ENCODE measurements at places on chromosomes 4 and X.
A peak's percentile ranks its signal among the peaks of the same experiment; 100 is the strongest.

DNA sequence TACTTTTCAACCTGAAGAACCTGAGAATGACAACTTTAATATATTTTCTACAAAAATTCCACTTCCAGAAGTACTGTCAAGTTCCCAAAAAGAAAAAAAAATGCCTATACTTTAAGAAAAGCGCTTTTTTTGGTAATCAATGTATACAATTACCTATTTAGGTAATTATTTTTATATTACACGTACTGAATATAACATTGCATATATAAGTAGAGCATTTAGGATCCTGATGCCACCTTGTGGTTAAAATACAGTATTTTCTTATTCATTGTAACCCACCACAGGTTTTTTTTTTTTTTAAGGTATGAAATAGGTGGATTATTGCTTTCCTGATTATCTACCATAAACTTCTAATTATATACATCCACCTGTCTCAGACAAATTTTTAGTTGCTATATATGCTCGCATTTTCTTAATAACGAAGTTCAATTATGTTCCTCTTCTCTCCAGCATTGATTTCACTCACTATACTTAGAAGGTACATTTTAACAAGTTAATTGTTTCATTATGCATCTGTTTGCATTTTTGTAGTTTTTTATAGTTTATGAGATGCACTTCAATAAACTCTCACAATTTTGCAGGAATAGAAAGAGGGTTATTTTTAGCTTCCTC is 5.2 kb downstream of the MAP9 start:
- DNase-seq = no peak

DNA sequence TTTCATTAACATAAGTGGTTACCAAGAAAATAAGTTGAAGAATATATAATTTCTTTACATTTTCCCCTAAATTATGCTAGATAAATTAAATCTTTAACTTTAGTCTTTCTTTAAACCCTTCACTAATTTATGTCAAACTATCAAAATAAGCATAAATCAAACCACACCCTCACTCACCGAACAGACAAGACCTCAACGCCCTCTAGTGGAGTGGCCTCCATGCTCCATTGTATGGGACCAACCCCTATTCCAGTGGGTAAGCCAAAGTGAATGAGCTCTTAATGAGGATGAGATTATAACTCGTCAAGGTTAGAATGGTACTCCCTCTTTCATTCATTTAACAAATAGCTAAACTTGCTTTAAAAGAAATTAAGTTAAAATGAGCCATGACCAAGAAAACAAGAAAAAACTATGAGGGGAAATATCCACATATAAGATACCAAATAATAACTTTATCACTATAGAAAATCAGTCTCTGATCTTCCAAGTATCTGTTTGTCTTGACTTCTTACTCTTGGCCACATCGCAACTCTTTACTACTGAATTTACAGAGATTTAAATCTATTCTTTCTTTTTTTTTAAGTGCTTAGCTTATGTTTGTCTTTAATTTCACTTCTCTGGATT is 15.6 kb upstream of the BBS12 start:
- peak; percentile 80 for DNase-seq

DNA sequence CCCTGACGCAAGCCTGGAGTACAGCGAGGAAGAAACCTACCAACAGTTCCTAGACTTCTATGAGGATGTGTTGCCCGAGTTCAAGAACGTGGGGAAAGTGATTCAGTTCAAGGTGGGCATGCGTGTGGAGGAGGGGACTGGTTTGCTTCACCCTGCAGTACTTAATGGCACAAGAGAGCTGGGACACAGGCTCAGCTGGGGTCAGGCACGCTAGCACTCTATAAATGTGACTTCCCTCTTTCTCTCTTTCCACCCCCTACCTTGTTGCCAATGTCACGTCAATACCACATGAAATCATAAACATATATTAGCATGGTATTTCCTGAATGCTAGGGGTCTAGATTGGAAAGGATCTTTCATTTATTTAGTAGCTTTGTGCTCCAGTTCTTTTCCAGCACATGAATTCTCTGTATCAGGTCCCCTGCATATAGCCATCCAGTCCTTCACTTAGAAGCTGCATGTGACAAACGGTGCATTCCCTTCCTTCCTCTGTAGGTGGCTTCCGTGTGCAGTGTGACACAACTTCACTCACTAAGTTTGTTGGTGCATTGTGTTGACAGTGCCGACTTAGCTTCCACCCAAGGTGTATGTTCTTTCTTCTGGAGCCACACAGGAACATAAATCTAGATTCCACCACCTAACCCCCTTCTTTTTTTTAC is 25.6 kb downstream of the ZRSR2 start:
- DNase-seq = peak; percentile 7

DNA sequence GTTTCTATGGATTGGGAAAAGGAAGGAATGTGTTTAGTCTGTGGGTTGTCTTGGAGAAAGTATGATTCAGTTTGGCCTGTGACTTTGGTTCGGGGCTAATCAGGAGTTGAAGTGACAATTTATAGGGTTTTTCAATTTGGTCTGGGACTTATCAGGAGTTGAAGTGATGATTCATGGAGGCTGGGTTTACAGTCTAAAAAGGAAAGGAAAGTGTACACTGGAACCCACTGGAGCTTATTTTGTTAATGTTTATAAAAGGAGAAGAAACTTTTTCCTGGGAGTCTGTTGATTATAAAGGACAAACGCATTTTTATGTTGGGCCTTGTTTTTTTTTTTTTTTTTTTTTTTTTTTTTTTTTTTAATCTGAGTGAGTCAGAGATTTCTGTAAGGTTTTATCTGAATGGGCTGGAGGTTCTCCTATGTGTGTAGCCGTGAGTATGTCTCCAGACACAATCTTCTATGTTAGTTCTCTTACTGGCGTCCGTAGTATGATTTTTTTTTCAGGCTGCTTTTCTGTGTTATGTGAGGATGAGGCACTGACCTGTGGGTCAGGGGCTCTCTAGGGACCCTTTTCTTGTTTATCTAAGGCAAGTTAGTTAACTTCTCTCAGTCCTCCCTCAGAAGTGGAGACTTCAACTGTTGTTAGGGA is 33.0 kb upstream of the RAB9B start:
- DNase-seq = no peak

DNA sequence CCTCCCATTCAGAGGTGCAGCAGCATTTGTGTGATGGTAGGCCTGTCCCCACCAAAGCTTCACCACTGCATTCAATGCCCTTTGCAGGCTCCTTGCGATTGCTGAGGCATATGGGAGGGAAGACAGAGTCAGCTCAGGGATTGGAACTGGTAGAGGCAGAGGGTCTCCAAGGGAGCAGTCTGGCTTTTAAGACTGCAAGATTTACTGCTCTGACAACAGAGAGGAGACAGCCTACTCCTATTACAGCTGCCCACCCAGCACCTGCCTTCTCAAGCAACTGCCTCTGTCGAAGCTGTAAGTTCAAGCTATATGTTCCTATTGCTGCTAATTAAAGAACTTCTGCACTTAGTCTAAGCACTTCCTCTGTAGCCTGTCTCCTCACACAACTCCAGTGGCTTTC is 481.8 kb downstream of the FGF13 start:
- no peak for DNase-seq

DNA sequence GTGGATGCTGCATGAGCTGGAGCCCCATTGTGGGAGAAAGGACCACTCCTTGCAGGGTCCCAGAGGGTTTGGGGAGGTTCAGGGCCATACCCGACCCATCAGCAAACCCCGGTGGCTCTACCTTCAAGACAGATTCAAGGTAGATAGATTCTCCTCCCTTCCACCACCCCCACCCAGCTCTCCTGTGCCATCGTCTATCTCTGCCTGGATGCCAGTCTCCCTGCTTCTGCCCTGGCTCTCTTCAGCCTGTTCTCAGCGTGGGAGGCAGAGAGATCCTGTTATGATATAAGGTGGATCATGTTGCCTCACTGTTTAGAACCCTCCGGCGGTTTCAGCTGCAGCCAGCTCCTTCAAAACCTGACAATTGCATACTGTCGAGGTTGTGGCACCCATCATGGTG is 5.4 kb downstream of the LAGE3 start:
- DNase-seq = no peak

DNA sequence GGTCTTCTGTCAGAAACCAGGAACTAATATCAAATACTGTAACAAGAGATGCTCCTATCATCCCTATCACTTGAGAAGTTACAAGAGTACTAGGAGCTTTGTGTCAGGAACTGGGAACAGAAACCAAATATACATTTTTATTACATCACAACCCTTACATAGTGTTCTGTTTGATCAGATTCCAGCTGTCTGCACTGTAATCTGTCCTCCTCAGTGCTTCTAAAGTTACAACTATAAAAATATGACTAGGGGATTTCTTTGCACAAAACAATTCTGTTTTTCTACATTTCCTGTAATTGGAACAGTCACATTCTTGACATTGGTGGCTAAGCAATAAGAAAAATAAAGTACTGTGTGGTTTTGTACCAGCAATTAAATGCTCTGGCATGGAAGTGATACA is 686.0 kb downstream of the PDHA2 start:
- DNase-seq = no peak

DNA sequence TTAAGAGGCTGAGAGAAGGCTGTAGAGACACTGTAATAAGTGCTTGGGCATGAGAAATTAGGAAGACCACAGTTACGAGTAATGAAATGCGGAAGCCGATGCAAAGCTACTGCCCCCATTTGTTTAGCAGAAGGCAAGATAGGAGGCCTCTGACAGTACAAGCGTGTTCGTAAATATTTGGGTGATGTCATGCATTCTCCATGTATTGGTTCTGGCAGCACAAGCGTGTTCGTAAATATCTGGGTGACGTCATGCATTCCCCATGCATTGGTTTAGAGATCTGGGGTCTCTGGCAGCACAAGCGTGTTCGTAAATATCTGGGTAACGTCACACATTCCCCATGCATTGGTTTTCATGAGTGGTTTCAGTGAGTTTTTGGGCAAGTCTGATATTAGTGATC is 661.5 kb upstream of the FRG1 start:
- DNase-seq = no peak

DNA sequence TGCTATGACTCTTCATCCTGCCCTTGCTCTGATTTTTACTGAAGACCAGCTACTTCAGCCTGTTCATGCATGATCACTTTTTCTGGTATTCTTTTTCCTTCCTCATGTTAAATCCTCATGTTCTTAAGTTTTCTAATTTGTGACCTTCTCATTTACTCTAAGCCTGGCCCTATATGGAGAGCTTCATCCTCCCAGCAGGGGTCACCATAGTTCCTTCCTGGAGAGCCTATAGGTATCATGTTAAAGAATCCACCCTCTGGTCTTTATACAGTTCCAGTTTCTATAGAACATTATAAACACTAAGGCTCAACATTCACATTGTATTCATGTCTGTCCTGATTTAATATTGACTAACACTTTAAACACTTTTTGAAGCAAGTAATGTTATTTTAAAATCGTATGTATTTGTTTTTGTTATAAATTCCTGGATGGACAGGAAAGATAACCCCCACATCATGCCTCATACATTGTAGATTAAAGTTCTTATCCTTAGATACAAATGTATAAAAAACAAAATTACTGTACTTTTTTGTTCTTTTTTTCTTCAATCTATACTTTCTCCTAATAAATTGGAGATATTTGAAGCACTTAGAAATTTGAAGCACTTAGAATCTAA is 53.8 kb upstream of the OTUD4 start:
- DNase-seq = peak; percentile 60

GRCh38 chr4:22551550-22551949 is 35.7 kb upstream of the ADGRA3 start:
- no peak for DNase-seq

DNA sequence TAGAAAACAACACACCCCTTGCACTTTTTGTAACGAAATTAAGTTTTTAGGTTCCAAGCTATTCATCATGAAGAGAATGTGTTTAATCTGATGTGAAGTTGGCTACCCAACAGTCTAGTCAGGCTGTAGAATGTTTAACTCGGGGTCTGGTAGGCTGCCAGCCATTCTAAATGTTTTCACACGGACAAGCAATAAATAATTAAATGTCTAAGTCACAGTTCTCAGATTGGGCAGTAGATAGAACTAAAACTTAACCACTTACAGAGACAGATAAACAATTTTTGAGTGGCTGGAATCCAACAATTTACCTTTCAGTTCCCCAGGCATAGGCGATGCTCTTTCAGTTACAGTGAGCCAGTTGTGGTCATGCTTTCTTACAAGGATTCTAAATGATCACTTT is 66.5 kb downstream of the CHIC2 start:
- DNase-seq = no peak

DNA sequence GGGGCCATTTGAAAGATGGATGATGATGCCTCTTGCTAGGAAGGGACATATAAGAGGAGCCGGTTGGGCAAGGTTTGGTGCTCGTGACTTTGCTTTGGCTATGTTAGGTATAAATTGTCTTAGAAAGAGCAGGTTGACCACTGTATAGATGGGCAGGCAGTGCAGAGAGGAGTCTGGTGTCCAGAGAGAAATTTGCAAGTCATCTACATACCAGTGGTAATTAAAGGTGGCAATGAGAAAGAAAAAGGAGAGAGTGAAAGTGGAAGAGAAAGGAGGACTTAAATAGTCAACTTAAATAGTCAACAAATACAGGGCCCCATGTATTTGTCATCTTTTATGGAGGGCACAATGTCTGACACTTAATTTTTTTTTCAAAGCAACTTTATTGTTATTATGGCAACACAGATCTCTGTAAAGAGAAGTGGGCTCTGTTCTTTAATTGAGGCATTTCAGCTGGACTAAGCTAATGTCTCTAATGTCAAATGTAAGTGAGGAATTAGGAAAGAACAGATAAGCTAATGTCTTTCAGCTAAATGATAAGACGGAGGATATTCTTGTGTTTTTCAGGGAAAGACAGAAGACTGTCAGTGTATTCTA is 75.4 kb upstream of the ANXA3 start:
- DNase-seq = no peak

GRCh38 chr4:74188912-74189311 is 31.0 kb downstream of the MTHFD2L start:
- DNase-seq = no peak

DNA sequence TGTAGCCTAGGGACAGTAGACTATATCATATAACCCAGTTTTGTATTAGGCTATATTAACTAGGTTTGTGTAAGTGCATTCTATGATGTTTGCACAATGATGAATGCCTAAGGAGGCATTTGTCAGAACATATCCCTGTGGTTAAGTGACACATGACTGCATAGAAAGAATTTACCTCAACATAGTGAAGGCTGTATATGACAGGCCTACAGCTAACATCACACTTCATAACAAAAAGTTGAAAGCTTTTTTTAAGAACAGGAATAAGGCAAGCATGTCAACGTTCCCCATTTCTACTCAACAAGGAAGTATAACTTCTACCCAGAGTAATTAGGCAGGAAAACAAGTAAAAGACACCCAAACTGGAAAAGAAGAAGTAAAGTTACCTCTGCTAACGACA is 165.9 kb upstream of the NDST4 start:
- DNase-seq = no peak

DNA sequence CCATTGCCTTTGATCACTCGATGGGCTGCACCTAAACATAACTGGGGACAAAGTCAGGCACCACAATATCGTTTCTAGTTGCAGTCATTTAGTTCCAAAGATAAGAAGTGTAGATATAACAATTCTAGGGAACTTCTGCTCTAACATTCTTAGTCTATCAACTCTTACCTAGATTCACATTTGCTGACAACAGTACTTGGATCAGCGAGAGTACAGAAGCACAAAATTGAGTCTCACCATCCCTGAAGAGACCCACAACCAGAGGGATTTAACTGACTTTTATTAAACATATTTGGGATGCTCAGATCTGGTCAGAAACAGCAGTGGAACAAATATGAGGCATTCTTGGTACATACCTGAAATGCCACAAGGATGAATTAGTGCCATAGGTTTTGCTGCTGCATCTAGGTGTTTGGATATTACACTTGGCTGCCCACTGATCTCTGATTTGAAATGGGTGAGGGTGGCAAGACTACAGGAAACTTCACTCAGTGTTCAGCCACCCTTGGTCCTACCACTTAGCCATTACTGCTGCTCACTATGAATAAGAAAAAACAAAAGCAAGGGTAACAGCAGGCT is 28.9 kb upstream of the HUWE1 start:
- no peak for DNase-seq

Measured in stimulated activated CD4-positive, alpha-beta T cell treated with anti-CD3 and anti-CD28 coated beads, Interleukin-2, amount 100 ng/mL, for 48 hours (primary cell).